Effector CD4-positive, alpha-beta T cell (primary cell): ENCODE measurements at places on chromosomes 12 and 14.

GRCh38 chr14:49418789-49419188, 167.4 kb downstream of the RPS29 start:
- no peak for DNase-seq

DNA sequence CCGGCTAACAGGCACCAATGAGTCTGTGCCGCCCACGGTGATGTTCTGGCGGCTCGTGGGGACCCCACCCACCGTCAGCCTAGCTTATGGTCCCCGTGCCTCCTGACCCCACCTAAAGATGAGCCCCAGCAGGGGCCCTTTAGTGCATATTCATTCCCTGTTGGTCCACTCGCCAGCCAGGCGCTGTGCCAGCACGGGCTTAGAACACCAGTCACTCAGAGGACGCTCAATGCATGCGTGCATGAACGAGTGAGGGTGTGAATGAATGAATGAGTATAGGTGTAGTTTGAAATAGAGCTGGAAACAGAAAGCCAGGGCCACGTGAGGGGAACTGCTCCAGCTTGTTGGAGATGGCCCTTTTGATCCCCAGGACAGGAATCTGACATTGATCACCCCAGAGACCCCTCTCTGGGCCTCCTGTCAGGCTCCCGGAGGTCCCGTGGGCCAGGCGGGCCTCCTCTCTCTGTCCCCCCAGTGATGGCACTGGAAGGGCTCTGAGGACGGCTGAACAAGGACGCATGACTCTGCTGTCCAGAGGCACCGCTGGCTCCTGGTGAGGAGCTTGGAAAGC, 193.9 kb upstream of the C14orf180 start:
- DNase-seq, result no peak

DNA sequence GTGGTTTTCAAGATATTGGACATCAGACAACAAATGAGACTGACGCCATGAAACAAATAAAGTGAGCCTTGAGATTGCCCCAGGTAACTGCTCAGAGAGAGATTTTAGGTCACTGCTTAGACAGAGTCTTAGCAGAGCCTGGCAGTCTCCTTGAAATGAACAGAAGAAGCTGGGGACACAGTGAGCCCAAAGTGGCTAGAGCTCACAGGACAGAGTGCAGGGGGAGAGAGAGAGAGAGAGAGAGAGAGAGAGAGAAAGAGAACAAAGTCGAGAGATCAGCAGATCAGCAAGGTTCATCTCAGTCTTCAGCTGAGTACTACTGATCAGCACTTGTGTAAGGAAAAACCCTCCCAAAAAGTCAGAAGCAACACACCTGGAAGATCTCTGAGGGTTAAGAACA, 147.4 kb downstream of the RMST start:
- no peak for DNase-seq

DNA sequence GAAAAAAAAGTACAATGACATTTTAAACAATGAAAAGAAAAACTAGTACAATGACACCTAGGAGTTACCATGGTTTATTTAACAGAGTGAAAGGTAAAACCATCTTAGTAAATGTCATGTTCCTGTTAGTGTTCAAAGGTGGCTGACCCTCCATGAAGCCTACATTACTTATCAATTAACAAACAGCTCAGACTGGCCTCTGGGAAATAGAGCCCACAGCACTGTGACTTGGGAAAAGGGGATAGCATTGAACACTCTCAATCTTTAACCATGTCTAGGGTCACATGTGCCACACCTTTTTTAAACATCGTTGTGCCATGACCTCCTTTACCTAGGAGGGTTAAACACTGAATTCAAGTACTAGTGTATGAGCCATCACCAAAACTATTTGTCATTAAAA, 106.3 kb upstream of the SOX5 start:
- no peak for DNase-seq

GRCh38 chr12:49962861-49963765, 1.4 kb downstream of the AQP5 start:
- DNase-seq, result no peak
